ENCODE measurements at places on chromosomes 3 and 15.

GRCh38 chr3:69212411-69213160, 90.2 kb upstream of the LMOD3 start:
- no peak for DNase-seq

DNA sequence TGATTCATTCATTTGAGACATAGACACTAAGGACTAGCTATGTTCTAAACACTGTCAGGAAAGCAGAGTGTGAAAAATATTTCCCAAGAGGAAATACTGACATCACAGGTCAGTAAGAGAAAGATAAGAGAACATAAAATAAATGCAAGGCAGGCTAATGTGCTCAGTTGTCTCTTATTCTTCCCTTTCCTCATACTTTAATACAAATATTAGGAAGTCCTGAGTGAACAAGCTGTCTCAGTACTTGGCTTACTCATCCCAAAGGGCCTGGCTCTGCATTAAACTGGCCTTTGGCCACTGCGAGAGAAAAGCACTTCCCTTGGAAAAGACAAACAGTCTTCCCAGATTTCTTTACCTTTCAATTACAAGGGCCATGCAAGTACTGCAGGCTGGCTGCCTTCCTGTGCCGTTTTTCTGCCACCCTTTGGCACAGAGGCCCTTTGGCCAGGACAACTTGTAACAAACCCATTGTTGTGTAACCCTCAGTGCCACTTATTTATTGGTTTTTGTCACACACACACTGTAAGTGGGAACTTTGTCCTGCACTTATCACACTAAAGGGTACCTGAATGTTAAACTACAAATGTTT, 31.7 kb downstream of the EDC3 start:
- no peak for DNase-seq

DNA sequence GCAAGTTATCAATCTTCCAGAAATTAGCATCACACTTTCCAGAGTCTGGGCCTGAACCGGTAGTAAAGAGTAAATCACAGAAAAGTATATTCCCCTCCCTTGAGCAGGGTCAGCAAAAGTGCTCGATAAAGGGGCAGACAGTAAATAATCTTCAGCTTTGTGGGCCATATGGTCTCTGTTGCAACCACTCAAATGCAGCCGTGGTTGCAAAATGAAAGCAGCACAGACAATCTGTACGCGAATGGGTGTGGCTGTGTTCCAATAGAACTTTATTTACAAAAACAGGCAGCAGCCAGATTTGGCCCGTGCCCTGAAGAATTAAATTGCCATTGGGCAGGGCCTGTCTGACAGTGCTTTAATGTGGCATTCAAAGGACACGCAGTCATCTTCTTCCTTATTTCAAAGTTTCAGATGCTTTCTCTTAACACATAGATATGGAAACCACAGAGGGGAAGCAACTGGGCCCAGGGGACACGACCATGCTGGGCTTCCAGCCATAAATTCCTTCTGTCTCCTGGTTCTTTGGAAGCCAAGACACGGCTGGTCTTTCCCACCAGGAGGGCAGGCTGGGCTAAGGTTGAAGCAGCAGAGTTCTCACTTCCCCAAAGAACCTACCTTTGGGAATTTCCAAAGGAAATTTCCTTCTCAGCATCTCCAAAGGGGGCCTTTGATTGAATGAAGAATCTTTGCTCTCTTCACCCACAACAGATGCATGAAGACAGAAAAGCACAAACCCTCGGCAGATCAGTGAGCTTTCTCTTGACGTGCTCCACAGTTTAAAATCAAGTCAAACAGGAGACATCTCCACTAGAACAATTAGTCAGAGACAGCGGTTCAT, 489.8 kb upstream of the PROK2 start:
- no peak for DNase-seq

GRCh38 chr15:97791824-97792792, 168.4 kb upstream of the ARRDC4 start:
- DNase-seq = no peak

GRCh38 chr3:142318331-142318730, 92.9 kb upstream of the GK5 start:
- no peak for DNase-seq

DNA sequence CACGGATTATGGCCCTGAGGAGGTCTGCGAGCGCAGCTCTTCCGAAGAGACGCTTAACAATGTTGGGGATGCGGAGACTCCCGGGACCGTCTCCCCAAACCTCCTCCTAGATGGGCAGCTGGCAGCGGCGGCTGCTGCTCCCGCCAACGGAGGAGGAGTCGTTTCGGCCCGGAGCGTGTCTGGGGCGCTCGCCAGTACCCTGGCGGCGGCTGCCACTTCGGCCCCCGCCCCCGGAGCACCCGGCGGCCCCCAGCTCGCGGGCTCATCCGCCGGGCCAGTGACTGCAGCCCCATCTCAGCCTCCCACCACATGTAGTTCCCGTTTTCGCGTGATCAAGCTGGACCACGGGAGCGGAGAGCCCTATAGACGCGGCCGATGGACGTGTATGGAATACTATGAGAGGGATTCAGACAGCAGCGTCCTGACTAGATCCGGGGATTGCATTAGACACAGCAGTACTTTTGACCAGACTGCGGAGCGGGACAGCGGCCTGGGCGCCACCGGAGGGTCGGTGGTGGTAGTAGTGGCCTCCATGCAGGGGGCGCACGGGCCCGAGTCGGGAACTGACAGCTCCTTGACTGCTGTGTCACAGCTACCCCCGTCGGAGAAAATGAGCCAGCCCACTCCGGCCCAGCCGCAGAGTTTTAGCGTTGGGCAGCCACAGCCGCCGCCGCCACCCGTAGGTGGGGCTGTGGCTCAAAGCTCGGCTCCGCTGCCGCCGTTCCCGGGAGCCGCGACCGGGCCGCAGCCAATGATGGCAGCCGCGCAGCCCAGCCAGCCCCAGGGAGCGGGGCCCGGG, 1.6 kb downstream of the TSC22D2 start:
- peak; percentile 55 for DNase-seq

DNA sequence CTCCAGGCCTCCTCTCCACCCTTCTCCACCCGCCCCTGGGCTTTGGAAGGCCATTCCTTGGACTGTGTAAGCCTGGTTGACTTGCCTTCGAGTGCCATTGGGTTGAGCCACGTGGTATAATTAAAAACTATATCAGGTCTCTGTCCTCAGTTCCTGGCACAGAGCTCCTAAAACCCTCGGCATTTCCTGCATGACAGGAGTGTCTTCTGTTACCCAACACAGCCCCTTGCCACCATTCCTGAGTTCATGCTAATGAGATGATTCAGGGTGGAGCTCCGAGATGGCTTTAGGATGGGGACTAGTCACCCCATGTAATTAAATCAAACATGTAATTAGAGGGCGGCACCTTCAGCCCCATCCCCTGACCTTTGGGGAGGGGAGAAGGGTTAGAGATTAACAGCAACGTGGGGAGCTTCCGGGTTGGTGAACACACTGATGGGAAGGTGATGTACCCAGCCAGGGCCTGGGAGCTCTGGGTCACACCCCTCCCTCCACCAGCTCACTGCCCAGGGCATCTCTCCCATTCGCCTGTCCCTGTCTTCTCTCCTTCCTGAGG, 256.4 kb downstream of the FAM43A start:
- no peak for DNase-seq

- DNase-seq = no peak
Measured at GRCh38 chr3:168684519-168684918, 588.8 kb upstream of the GOLIM4 start.

- no peak for DNase-seq
Measured at GRCh38 chr3:3023111-3023745, 86.9 kb downstream of the IL5RA start.

DNA sequence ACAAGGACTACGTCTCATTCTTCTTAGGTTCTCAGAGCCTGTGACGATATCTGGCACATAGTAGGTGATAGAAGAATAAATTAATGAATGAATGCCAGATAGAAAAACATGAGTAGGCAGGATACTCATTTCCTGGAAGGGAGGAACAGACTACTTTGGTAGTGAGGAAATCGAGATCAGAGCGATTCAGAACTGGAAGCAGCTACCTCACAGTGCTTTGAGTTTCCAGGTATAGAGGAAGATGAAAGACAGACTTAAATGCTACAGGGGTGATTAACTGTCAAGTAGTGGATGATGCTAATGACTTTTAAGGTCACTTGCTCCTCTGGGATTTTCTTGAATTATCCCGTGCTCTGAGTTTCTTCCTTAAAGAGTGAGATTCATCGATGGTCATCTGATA, 951.5 kb upstream of the CFAP20DC start:
- no peak for DNase-seq

- peak; percentile 5 for DNase-seq
Measured at GRCh38 chr3:71784914-71785531, at the start of gene PROK2. PROK2 (minus strand) TSS chr3:71785148; CDS start chr3:71785052, 96 bp downstream.

DNA sequence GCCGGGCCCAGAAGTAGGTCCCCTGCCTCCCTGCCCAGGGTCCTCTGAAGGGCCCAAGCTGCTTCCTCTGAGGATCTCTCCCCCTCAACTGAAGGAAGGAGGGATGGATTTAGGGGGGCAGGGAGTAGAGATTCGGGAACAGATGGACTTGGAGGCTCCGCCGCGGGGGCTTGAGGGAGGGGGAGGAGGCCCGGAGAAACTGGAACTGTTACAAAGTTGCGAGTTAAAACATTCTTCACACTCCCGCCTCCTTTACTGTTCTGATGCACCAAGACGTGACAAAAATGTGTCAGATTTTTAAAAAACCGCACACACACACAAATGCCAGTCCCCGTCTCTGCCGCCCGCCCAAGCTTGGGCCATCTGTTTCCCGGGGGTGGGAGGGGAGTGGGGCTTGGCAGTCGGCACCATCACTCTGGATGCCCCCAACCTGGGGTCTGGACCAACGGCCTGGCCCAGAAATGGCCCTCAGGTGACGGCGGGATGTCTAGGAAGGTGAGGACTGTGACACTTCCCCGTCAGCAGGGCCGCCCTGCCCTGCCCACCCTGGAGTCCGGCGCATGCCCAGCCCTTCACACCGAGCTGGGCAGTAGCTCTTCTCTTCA, 25.0 kb upstream of the LINGO1 start:
- no peak for DNase-seq

GRCh38 chr3:137687181-137687879, 76.8 kb upstream of the SOX14 start:
- DNase-seq = no peak

GRCh38 chr3:194640829-194641228, 7.6 kb upstream of the TMEM44 start:
- DNase-seq = peak; percentile 24

GRCh38 chr15:34699968-34700640, 54.7 kb downstream of the GJD2 start:
- DNase-seq = no peak

- DNase-seq = no peak
Measured at GRCh38 chr3:66259566-66260255, 38.9 kb downstream of the SLC25A26 start.

DNA sequence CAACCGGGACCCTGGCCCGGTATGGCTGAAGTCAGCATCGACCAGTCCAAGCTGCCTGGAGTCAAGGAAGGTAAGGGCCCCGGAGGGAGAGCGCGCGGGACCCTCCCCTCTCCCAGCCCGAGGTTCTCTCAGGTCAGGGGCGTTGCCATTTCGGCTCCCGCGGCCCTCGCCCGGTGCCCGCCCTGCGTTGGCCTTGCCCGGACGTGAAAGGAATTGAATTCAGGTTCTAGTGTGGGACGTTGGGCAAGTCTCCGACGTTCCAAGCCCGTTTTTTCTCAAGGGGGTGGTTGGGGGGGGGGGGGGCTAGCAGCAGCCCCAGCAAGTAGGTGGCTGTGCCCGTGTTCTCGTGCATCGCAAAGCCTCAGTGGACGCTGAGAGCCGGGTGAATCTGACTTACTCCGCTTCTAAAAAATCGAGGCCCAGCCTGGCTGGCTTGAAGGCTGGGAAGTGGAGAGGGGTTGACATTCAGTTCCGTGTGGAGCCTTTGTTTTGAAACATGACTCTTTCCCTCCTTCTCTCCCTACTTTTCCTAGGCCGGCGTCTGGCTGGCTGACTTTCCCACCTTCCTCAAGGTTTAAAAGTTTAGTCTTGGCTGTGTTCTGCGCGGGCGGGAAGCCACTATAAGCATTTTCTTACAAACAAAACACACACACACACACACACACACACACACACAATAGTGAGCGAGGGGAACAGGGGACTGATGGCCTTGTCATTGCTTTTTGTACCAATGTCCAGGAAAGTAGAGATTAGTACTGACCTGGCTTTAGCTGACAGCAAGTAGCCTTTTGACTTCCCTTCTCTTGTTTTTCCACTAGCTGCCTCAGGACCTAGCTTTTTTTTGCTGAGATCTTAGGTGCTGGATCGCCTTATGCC, at the start of gene UTS2B:
Gene UTS2B (minus strand): TSS at position 873 of the 876 bp plus-strand sequence. CDS start 48,337 bp downstream, outside the sequence.
- DNase-seq = no peak

GRCh38 chr3:56904552-56905215, 102.9 kb upstream of the ARHGEF3 start:
- no peak for DNase-seq

GRCh38 chr3:36394176-36394575, 13.9 kb downstream of the STAC start:
- no peak for DNase-seq

DNA sequence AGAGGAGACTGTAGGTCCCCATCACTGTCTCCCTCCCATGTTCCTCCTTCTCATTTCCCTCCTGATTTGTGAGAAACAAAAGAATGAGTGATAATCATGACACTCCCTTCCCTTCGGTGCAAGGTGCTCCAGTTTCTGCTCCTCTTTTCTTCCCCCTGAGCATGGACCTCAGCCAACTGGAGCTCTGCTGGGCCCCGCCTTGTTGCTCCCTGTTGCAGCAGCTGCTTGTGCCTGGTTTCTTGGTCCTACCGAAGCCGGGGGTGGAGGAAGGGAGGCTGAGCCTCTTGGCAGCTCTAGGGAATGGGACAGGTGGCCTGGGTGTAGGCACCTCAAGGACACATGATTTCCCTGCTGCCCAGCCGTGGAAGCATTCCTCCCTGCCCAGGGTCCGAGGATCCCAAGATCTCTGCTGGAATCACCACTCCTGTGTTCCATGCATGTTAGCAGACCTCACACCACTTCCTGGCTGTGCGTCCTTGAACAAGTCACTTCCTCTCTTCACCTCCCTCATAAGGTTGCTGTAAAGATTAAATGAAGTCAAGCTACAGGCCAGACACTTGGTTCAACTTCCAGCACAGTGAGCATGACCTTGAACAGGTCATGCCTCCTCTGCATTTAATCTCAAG, 131.6 kb upstream of the ABHD17C start:
- DNase-seq = peak; percentile 19

- no peak for DNase-seq
Measured at GRCh38 chr15:26873846-26874245, 7.0 kb downstream of the GABRA5 start.

DNA sequence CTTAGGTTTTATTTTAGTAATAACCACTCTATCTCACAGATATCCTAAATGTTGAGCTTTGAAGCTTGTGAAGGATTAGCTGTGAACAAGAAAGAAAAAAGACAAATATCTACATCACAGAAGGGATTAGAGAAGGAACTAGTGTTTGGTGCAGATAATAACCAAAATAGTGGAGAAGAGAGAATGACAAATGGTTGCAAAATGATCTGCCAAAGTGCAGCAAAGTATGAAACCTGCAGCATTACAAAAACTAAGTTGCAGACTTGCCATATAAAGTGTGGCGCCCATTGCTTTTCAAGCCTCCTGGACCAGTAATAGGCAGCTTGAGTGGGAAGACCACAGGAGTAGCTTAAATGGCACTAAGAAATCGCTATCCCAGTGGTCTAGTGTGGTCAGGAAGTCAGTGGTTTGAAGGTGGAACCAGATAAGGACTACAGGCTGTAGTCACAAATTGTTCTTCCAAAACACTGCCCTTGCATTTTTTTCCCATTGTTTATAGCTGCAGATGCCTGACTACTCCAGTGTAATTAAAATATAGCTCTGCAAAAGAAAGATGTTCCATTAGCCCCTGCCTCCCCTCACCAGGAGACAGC, 20.7 kb downstream of the TPM1 start:
- no peak for DNase-seq
